ENCODE measurements at places on chromosomes 7 and 10.

DNA sequence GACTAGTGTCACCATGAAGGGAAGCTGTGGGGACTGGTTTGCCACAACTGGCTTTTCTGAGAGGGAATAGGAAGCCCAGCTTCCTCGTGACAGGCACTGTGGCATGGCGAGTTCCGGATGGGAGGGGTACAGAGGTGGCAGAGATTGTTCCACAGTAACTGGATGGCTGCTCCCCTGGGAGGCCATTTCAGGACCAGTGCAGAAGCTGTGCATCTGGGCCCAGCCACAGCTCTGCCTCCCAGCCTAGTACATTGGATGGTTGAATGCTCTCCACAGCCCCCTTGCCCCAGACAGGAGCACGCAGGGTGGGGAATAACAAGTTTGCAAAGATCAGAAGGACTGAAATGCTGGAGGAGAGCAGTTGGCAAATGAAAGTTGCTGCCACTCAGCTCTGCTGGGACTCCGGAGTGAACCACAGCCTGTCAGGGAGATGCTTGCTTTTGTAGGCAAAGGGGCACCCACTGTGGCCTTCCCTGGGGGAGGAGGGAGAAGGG is 51.8 kb downstream of the GSDME start:
- H3K27me3 ChIP-seq: no peaks in the 10 kb centered on the region
- no peak overlapping the region for H3K27ac ChIP-seq
- H3K4me3 ChIP-seq: no peak overlapping the region
- DNase-seq: no peak
- no peaks in the 10 kb centered on the region for H3K36me3 ChIP-seq

- H3K4me3 ChIP-seq: no peak overlapping the region
- H3K27me3 ChIP-seq: no peaks in the 10 kb centered on the region
- no peak for DNase-seq
- H3K27ac ChIP-seq: no peak overlapping the region
- H3K36me3 ChIP-seq: peaks cover 35% of the 10 kb centered on the region
Measured at GRCh38 chr10:93383562-93383981, 98.6 kb downstream of the MYOF start.

- H3K4me1 ChIP-seq: peaks cover 15% of the 10 kb centered on the region
- H3K4me3 ChIP-seq: no peak overlapping the region
- H3K27ac ChIP-seq: no peak overlapping the region
- no peaks in the 10 kb centered on the region for H3K36me3 ChIP-seq
Measured at GRCh38 chr10:18501198-18501597, 150.2 kb downstream of the NSUN6 start.

DNA sequence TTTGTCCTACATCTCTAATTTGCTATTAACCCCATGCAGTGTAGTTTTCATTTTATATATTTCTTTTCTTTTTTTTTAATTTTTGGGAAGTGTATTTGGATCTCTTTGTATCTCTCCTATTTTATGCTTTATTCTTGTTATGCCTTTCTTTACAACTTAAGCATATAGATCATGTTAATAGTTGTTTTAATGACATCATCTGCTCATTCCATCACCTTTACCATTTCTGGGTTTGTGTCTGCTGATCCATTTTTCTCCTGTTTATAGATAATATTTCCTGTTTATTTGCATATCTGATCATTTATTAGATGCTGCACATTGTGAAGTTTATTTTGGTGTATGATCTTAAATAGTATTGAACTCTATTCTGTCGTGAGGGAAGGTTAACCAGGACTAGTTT is 13.7 kb downstream of the COPG2 start:
- peaks cover 31% of the 10 kb centered on the region for H3K36me3 ChIP-seq
- no peak for DNase-seq
- H3K4me1 ChIP-seq: peaks cover 19% of the 10 kb centered on the region
- H3K27me3 ChIP-seq: no peaks in the 10 kb centered on the region
- no peak overlapping the region for H3K27ac ChIP-seq
- no peak overlapping the region for H3K4me3 ChIP-seq

GRCh38 chr7:44622342-44623151 is 16.1 kb downstream of the OGDH start:
- DNase-seq: no peak
- H3K4me1 ChIP-seq: peaks cover 74% of the 10 kb centered on the region
- H3K36me3 ChIP-seq: peaks cover 61% of the 10 kb centered on the region

GRCh38 chr10:51035344-51035743 is 38.9 kb upstream of the PRKG1 start:
- H3K27ac ChIP-seq: no peak overlapping the region
- H3K36me3 ChIP-seq: no peaks in the 10 kb centered on the region
- H3K4me1 ChIP-seq: no peaks in the 10 kb centered on the region
- DNase-seq: no peak
- H3K27me3 ChIP-seq: no peaks in the 10 kb centered on the region

- DNase-seq: no peak
- no peak overlapping the region for H3K4me3 ChIP-seq
- no peaks in the 10 kb centered on the region for H3K36me3 ChIP-seq
- no peaks in the 10 kb centered on the region for H3K4me1 ChIP-seq
- H3K27me3 ChIP-seq: no peaks in the 10 kb centered on the region
Measured at GRCh38 chr7:82032901-82033300, 263.1 kb upstream of the HGF start.

Measured in activated T-helper 2 cell treated with anti-CD3 and anti-CD28 coated beads, Interferon-gamma antibody, Interleukin-2, Interleukin-4, amounts not matched to agents 10 μg/mL and 5 μg/mL and 100 μg/mL, durations not matched to agents 14 hours and 24 hours and 36 hours (primary cell).